Testis (tissue), 5 donors: ENCODE measurements at places on chromosomes 2 and 18. TPM values are rescaled to one million over a fixed set of nuclear protein-coding genes. Genes with fewer than 3 reads are reported as not detected.

ARHGAP15 gene
- total RNA-seq, result 7.7 TPM

- no peak for DNase-seq
Measured at GRCh38 chr2:202909394-202910192, 1.9 kb downstream of the WDR12 start.

LOXHD1 gene
- 29.6 TPM for total RNA-seq

FNDC4 gene
- 23.5 TPM for total RNA-seq
